ENCODE measurements at places on chromosomes 7 and 10.

- no peak for DNase-seq
Measured at GRCh38 chr7:45413419-45413818, 160.7 kb upstream of the ADCY1 start.

GRCh38 chr10:13765641-13766341 lies 179.0 kb downstream of the PRPF18 start:
- DNase-seq: no peak

- no peak for DNase-seq
Measured at GRCh38 chr10:112184052-112184371, 447 bp upstream of the GPAM start.

DNA sequence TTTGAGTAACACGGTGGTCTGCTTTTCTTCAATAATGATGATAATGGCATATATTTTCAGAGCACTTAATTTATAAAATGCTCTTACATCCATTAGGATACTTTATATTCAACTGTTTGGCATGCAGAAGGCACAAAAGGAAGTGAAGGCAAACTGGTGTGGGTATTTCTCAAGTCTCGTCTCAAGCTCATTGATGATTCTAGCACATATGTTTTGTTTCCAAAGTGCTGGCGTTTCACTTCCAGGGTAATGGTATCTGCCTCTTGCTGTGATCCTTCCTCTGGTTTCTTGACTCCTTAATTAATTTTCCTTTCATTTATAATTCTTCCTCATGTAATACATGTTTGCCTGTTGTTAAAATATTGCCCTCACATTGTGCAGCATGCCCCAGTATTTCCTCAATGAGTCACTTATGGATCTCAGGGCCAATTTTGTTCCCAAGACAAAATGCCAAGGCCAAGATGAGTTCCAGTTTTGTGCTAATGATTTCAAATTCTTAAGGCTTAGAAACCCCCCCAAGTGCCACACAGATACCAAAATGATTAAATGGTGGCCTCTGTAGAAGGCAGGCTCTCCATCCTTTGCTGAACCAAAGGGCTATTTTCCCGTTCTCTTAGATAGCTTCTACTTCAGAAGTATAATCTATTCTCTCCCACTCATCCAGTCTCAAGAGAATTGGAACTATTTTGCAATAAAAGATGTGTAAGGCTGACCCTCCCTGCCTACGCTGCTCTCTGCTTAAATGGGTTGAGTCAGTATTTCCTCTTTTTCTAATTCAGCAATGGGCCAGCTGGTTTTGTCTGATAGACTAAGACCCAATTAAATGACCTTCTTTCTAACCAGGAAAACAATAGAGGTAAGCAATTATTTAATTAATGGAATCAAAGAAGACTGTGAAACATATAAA lies 171.2 kb downstream of the ZNF365 start:
- no peak for DNase-seq

GRCh38 chr7:127629268-127629854 lies 11.4 kb upstream of the PAX4 start:
- DNase-seq: no peak

DNA sequence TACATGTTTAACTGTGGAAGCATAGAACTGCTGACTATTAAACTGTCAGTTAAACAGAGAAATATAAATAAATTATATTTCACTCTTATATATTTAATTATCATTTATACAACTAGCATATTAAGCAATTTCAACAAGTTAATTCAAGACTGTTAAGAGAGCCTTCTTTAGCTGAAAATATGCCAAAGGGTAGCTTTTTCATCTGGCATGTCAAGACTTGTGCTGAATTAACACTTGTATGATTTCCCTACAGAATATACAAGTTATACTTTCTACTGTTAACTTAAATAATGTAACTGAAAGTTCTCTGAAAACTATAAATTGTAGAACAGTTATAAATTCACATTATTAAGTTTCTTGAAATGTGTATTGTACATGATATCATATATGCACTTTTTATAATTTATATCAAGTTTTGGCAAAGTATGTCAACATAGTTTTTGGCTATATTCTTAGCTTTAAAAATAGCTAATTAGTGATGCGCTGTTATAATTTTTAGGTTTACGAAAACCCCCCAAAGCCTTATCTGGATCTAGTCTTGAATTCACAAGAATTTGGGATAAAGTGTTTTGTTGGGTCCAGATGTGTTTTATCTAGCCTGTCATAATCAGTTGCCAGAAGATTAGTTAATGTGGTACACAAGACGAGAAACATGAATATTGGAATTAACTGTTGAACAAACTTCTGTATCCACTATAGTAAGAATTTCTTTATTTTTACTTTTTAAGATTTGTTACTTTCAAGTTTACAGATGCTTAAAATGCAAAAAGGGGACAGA lies 231.1 kb upstream of the FOXP2 start:
- no peak for DNase-seq

DNA sequence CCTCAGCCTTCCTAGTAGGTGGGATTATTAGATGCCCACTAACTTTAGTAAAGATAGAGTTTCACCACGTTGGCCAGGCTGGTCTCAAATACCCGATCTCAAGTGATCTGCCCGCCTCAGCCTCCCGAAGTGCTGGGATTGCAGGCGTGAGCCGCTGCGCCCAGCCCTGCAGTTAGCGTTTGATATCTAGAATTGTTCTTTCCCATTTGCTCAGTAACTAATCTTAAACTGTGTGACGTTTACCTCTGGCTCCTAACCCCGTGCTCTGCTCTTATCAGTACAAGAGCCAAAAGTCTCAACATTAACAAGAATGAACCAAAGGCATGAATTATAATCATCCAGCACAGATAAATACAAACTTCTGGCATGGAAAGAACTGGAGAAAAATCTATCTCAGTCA lies 47.4 kb downstream of the IGF2BP3 start:
- no peak for DNase-seq

GRCh38 chr10:11748866-11749265 lies 6.7 kb downstream of the ECHDC3 start:
- DNase-seq: no peak
